Chondrocyte (in vitro differentiated cells): ENCODE measurements at places on chromosomes 13 and 19. TPM values are rescaled to one million over a fixed set of nuclear protein-coding genes. Genes with fewer than 3 reads are reported as not detected.

The C1QTNF9B gene
- not detected in 3 replicates for total RNA-seq

The FRY gene
- 35.4 to 42.2 TPM (median 38.8 TPM) in 3 replicates for total RNA-seq

The CLEC4G gene
- not detected in 3 replicates for total RNA-seq

The FSD1 gene
- total RNA-seq: 8.8 to 13.7 TPM (median 11.6 TPM) in 3 replicates

The TMEM145 gene
- total RNA-seq: 0.32 to 0.36 TPM in 2 of 3 replicates, not detected in the other

The CGB3 gene
- total RNA-seq: not detected in 3 replicates

The CPB2 gene
- total RNA-seq: not detected in 3 replicates

The KIRREL2 gene
- total RNA-seq: 0.22 TPM in 1 of 3 replicates, not detected in the others

The PCCA gene
- total RNA-seq: 14.8 to 25.5 TPM (median 15.1 TPM) in 3 replicates

The FPR1 gene
- not detected in 3 replicates for total RNA-seq

The KCNC3 gene
- 4.9 to 9.3 TPM (median 8.9 TPM) in 3 replicates for total RNA-seq

The LIM2 gene
- total RNA-seq: not detected in 3 replicates

DNA sequence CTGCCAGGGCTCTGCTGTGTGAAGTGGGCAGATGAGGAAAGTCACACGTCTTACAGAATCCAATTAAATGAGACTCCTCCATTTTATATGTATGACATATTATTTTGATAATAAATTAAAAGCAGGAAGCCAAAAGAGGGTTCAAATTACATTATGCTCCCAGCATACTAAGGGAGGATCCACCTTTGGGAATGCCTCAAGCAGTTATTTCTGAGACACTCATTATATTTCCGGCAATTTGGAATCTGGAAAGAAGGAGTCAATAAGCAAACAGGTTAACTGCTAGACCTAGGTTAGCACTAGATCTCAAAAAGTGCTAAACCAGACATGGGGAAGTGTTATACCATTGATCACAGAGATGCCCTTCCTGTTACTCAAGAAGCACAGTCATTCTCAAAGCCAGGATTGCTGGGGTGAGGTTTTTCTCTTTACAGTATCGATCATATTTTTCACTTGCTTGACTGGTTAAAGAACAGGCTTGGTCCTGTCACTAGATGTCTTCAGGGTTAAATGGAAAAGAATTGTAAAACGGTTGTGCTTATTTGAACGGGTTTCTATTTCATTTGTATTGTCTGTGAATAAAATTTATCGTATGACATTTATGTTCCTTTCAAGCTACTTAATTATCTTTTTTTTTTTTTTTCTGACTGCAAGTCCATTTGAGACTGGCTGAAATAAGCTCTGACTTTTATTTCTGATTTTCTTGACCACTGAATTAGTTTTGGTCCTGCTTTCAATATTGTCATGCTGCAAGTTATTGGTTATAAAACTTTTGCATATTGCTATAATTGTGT is 523.2 kb downstream of the KLF12 start:
- no peak for DNase-seq

DNA sequence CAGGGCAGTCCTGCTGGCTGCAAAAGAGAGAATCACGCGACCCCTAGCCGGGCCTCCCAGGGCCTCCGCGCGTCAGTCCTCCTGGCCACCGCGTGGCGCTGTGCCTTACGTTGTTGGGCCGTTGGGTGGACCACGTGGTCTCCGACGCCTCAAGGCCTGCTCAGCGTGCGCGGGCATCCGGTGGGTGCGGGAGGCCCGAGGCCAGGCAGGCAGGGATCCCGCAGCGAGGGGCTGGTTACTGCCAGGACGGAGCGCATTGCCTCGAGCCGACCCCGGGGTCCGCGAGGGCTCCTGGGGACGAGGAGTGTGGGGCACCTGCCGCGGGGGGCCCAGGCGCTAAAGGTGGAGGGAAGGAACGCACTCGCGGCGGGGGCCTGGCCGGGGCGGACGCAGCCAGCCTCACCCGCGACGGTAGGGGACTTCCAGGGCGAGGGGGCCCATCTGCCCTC is at the start of gene TDRD12:
Gene TDRD12, plus strand, starts transcription at position 157 of the 449 bp plus-strand sequence. CDS start 306 bp downstream, outside the sequence.
- DNase-seq: peak; percentile 92

- DNase-seq: no peak
Measured at GRCh38 chr19:4172861-4173473, 9.4 kb downstream of the SIRT6 start.

DNA sequence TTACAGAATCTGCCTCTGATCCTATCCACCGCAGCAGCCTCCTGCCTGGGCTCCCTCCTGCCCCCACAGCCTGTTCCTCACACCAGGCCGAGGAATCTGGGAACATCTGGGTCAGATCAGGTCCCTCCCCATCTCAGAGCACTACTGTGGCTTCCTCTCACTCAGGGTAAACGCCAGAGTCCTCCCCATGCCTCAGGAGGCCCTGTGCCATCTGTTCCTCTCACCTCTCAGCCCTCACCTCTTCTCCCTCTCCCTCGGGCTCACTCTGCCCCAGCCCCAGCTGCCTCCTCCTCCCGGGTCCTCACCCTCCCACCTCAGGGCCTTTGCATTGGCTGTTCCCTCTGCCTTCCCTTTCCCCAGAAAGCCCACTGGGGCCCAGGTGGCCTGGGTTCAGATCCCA is 18.2 kb downstream of the FCGBP start:
- DNase-seq: no peak

GRCh38 chr19:1311543-1312091 is 25.9 kb downstream of the EFNA2 start:
- DNase-seq: peak; percentile 82

DNA sequence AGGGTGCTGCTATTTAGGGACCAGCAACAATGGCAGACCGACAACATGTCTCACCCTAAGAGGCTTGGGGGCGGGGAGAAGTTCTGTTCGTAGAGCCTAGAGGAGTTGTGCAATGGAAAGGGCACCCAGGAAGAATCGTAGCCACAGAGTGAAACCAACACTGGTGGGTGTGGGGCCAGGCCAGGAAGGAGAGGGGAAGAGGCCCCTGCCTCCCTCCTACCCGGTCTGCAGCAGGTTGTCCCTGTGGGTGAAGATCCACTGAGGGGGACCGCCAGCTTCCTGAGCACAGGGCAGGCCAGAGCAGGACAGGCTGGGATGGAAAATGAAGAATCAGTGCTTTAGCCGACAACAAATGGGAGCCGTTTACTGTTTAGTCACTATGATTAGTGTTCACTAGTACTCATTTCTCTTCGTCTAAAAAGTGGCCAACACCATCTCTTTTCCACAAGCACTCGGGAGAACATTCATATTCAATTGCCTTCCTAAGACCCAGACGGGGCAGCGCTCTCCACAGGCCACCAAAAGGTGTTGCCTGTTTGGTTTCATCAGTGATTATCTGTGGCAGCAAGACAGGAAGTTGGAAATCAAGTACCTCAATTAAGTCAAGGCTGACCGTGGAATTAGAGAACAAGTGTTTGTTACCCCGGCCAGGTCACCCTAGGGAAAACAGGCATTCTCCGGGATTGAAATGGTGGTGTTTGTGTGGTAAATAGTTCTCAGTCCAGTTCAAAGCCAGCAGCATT is 1.1 kb upstream of the ATP11A start:
- no peak for DNase-seq

DNA sequence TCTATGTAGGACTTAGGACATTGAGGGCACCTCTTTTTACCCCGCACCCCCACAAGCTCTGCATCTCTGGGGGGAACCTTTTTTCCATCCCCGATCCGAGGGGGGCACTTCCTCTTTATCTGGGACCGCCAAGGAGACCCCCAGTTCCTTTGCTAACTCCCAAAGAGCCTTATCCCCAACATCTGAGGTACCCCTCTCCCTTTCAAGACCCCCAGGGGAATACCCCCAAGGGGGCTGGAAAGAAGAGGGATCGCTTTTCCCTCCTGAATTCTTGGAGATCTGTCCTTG is 1.1 kb downstream of the TNFSF9 start:
- no peak for DNase-seq

DNA sequence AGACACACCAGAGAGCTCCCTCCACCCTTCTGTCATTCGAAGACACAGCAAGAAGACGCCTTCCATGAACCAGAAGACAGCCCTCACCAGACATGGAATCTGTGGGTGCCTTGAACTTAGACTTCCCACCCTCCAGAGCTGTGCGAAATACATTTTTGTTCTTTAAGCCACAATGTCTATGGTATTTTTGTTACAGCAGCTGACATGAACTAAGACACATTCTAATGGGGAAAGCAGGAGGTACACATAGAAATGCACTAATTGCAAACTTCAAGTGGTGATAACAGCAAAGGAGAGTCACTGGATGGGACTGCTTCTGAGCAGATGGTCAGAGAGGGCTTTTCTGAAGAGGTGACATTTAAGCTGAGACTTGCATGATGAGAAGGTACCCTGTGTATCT is 16.2 kb downstream of the OR7C2 start:
- no peak for DNase-seq

GRCh38 chr19:940591-941291 is 14.9 kb downstream of the ARID3A start:
- DNase-seq: no peak

GRCh38 chr19:30001301-30001700 is 59.3 kb downstream of the URI1 start:
- no peak for DNase-seq

- DNase-seq: no peak
Measured at GRCh38 chr13:74710006-74710405, 575.8 kb upstream of the KLF12 start.

DNA sequence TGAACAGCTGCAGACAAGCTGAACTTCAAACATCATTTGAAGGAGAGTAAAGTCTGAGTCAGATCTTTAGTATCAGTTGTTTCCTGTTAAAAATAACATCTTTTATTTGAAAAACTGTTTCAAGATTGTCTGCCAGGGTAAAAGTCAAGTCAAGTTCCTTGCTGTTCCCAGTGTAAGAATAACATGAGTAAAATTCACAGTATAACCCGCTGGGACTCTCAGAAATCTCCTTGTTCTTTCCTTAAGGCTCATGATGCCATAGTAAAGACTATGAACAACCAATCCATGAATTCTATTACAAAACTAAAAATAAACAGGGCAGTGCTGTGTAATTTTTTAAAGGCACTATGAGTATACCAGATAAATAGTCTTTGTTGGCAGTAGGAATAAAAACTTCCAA is 112.9 kb downstream of the IRS2 start:
- no peak for DNase-seq

- no peak for DNase-seq
Measured at GRCh38 chr13:23558675-23559536, 11.3 kb upstream of the TNFRSF19 start.

GRCh38 chr13:79659121-79659521 is 178.2 kb downstream of the NDFIP2 start:
- DNase-seq: no peak

- DNase-seq: peak; percentile 83
Measured at GRCh38 chr19:44356383-44357111, at the start of gene ZNF112. ZNF112 (minus strand) TSS chr19:44356680; CDS start chr19:44340539, 16,141 bp downstream.

DNA sequence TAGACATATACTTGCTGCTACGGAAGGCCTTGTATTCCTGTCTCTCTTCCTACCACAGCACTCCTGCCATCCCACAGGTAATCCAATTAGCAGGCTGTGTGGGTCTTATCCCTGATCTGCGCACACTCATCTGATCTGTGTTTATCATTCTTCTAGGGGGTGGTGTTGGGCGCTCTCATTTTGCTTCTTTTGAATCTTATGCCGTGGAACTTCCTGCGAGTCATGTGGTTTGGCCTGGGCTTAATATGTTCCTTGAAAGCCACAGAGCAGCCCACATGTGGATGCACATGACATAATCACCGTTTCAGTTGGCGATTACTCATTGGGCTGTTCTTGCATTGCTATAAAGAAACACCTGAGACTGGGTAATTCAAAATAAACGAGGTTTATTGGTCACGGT is 7.5 kb downstream of the RASA3 start:
- no peak for DNase-seq

DNA sequence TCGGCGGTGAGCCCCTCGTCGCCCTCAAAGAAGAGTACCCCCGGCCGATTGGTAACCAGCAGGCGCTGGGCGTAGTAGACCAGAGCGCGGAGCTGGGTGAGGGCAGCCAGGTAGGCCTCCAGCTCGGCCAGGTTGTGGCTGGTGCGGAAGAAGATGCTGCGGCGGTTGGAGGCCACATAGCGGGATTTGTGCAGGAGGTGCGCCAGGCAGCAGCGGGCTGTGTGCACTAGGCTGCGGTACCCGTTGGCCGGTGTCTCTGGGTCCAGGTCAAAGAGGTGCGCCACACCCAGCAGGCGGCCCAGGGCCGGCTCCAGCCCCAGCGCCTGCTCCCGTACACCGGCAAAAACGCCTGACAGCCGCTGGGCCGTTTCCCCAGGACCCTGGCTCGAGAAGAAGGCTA is 16.8 kb downstream of the LIPE start:
- no peak for DNase-seq

GRCh38 chr13:112137144-112137543 is 70.2 kb downstream of the SOX1 start:
- peak; percentile 42 for DNase-seq

DNA sequence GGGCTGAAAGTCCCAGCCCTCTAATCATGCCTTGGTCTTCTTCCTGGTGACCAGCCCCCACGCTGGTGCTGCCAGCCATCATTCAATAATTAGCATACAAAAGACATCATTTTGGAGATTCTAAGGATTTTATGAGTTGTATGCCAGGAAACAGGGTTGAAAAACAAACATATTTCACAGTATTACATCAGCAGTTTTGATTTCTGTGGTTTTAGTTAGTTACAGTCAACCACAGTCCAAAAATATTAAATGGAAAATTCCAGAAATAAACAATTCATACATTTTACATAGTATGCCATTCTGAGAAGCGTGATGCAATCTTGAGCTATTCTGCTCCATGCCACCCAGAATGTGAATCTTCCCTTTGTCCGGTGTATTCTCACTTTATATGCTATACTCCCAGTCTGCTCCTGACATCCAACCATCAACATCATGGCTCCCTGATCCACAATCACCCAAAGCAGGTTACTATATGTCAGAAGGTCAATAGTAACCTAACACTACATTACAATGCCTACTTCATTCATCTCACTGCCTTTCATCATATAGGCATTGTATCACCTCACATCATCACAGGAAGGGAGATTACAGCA is 49.2 kb downstream of the STOML3 start:
- no peak for DNase-seq

GRCh38 chr13:24906268-24906667 is 142.3 kb downstream of the RNF17 start:
- no peak for DNase-seq

DNA sequence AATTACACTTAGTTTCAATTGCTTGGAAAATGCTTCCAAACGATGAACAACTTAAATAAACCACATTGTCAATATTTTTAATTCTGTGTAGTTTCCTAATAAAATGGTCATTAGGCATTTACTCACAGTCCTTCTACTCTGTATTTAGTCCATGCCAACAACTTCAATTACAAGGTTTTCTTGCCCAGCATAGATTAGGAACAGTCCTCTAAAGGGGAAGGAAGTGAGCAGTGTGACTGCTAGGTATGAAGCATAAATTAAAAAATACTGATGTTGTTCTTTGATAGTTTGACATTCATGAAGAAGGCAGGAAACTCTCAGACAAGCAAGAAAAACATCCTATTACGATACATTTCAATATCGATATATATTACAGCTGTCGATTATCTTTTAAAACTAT is 716.0 kb upstream of the PCDH9 start:
- DNase-seq: no peak

GRCh38 chr19:30391554-30392551 is 19.7 kb downstream of the ZNF536 start:
- DNase-seq: no peak
